Kasumi-1 (cell line): ENCODE measurements at places on chromosomes 7 and 10.

DNA sequence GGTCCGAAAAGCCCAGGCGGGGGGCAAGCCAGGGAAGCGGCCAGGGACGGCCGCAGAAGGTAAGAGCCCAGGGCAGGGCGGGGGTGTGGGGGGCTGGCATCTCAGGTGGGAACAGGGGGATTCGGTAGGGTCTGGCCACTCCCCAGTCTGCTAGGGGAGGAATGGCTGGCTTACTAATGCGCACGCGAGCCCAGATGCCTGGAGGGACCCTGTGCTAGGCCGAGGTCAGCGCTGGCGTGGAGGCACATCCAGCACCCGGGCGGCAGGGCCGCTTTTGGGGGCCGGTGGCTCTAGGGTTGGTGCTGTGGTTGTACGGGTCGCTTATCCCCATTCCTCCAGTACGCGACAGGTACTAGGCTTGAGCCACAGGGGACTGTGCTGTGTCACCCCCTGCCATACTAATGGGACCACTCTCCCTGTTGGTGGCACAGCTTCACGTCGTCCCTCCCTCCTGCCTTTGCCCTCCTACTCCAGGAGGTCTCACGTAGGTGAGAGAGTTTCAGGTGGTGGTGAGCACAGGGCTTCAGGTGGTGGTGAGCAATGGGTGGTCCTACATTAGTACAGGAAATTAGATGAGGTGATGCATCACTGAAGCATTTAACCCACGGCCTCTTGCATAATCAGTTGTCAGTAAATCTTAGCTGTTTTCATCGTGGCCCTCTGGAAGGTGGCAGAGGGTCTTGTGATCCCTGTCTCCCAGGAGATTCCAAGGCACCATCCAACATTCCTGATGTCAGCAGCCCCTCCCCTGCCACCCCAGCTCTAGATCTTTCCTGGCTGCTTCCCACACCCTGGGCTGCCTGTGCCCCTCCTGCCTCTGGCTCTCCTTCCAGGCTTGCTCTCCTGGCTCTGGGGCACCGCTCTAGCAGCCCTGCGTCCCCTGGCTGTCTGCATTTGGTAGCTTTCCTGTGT, 971 bp downstream of the AEBP1 start:
- no peak for DNase-seq

DNA sequence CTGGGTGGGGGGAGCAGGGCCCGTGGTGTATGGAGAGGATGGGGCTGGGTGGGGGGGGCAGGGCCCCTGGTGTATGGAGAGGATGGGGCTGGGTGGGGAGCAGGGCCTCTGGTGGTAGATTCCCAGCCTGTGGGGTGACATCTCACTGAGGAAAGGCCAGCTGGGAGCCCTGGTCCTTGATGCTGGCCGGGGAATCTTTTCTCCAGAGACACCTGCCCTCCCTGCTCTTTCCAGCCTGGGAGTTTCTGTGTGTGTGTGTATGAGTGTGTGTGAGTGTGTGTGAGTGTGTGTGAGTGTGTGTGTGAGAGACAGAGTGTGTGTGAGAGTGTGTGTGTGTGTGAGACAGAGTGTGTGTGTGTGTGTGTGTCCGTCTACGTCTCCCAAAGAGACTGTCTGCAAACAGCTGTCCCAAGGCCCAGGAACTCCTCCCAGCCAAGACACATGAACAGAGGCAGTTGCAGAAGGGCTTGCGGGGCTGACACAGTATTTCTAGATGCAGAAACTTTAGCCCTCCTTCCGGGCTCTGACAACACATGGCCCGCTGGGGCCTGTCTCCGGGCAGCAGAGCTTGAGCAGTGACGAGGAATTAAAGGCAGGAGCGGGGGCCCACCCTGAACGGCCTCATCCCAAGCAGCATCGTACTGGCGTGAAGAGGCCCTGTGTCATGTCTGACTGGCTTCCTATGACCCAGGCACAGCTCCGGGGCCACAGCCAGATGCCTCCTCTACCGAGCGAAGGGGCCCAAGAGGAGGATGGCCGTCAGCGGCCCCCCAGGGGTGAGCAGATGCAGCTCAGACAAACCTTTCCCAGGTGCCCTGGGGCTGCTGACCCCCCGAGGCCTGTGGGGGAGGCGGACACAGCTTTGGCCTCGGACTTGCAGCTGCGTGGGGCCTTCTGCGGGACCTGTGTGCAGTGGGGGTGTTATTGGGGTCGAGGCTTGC, 24.3 kb downstream of the FAM20C start:
- no peak for DNase-seq

GRCh38 chr10:63547628-63548360, 26.6 kb downstream of the REEP3 start:
- no peak for DNase-seq

DNA sequence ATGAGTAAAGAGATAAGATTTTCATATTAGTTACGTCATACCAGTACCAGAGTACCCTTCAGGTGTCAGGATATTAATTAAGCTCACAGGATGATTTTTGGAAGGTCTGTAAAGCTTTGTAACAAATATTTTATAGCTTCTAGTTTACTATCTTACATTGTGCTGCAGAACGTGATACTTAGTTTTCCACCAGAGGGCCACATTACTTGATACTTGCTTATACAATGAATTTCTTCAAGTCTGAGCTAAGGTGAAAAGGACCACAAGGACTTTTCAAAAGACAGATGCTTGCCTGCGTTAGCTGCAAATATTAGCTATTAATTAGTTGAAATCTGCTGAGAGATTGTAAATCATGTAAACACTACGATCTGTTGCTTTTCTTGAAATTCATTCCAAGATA, 12.2 kb downstream of the FOXP2 start:
- peak; percentile 49 for DNase-seq

GRCh38 chr7:26397796-26398426, 106.2 kb downstream of the SNX10 start:
- peak; percentile 43 for DNase-seq

- DNase-seq = no peak
These were observed 793.4 kb downstream of the NRG3 start for GRCh38 chr10:82668221-82668895.

- DNase-seq = no peak
These were observed 134.8 kb upstream of the BMPER start for GRCh38 chr7:33770576-33770975.
